Stimulated activated CD8-positive, alpha-beta memory T cell treated with anti-CD3 and anti-CD28 coated beads, Interleukin-7, amount 100 ng/mL, for 1 hour (primary cell): ENCODE measurements at places on chromosomes 3 and 15.

- no peak for DNase-seq
Measured at GRCh38 chr3:89058371-89058770, 49.0 kb upstream of the EPHA3 start.

GRCh38 chr15:70095408-70096214 is 2.1 kb downstream of the TLE3 start:
- no peak for DNase-seq

GRCh38 chr3:72238010-72238691 is 453.2 kb upstream of the PROK2 start:
- no peak for DNase-seq

GRCh38 chr3:145188079-145188770 is 972.8 kb downstream of the PLOD2 start:
- DNase-seq: no peak

GRCh38 chr3:167030082-167030725 is 349.9 kb downstream of the ZBBX start:
- no peak for DNase-seq

GRCh38 chr15:29874977-29875376 is 52.7 kb upstream of the TJP1 start:
- DNase-seq: no peak

- DNase-seq: no peak
Measured at GRCh38 chr3:59803268-59803667, 753.4 kb upstream of the CFAP20DC start.

DNA sequence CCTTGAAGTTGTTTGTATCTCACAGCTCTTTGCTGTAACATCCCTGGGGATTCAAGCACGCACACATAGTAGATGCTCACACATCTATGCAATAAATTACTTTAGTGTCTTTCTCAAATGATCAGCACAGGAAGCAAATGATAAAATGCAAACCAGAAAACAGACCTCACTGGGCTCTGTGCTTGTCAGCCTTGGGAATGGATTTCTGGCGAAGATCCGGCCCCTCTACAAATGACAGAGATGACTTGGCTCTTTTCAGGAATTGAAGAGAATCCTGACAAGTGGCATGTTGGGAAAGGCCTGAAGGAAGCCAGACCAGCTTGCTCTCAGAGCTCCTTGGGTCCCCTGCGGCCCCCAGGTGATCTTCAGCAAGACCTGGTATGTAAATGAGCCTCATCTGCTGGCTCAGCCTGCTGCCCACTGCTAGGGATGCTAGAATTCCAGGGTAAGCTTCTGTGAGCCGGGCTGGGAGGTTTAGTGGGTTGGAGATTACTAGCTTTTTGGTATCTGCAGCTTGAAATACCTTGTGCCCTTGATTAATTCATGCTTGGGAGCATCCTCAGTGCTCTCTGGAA is 54.1 kb downstream of the LPP start:
- no peak for DNase-seq

- DNase-seq: no peak
Measured at GRCh38 chr3:172604895-172605646, 81.8 kb upstream of the TNFSF10 start.

DNA sequence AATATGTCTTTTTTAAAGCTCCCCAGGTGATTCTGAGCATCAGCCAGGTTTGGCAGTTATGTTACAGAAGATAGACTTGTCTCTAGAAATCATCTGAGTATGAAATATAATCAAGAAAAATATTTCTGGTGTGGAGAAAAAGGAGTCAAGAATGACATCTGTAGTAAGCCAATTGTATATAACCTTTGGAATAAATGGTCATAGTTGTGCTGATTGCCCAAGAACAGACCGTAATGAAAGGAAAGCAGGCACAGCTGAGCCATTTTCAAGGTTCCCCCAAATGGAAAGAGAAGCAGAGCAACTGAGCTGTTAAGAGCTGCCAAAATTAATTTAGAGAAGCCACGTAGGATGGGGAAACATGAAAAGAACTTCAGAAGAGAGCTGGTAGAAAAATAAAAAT is 26.6 kb downstream of the GOLM2 start:
- no peak for DNase-seq

GRCh38 chr15:95874637-95875036 is 455.9 kb upstream of the NR2F2 start:
- no peak for DNase-seq

DNA sequence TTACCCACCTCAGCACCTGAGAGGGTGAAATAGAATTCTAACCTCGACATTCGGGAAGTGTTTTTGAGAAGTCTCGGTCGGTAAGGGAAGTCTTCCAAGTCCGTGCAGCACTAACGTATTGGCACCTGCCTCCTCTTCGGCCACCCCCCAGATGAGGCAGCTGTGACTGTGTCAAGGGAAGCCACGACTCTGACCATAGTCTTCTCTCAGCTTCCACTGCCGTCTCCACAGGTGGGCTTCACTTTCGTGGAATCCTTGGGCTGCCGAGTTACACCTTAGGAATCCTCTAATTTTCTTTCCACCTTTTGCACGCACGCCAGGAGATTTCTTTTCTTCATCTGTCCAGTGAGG is 775 bp downstream of the CCNDBP1 start:
- no peak for DNase-seq

GRCh38 chr15:39135989-39136388 is 444.9 kb upstream of the THBS1 start:
- no peak for DNase-seq

GRCh38 chr3:28117598-28117997 is 123.8 kb upstream of the CMC1 start:
- no peak for DNase-seq

- no peak for DNase-seq
Measured at GRCh38 chr15:42239528-42240182, 31.6 kb upstream of the VPS39 start.

DNA sequence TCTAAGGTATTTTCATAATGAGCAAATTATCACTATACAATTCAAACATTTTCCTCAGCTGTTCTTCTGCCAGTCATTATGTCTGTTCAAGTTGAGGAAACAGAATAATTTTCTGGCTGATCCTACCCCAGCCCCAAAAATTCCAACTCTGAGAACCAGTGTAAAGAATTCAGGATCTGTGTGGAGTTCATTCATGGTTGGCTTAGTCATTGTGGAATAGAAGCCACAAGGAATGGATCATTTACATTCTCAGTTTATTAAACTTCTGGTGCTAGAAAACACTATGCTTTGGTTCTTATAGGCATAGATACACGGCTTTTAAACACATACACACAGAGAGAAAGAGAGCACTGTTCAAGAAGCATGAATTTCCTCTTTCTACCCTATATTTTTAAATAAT is 134.6 kb downstream of the CMSS1 start:
- no peak for DNase-seq

DNA sequence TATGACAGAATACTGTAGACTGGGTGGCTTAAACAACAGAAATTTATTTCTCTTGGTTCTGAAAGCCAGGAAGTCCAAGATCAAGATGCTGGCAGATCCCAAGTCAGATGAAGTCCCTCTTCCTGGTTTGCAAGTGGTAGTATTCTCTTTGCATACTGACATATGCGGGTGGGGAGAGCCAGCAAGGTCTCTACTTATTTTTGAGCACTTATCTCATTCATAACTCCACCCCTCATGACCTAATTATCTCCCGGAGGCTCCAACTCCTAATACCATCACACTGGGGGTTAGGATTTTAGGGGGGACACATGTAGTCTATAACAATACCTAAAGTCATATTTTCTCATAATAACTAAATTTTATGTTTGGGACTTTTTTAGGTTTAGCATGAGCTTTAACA is 65.3 kb downstream of the BLM start:
- DNase-seq: no peak

DNA sequence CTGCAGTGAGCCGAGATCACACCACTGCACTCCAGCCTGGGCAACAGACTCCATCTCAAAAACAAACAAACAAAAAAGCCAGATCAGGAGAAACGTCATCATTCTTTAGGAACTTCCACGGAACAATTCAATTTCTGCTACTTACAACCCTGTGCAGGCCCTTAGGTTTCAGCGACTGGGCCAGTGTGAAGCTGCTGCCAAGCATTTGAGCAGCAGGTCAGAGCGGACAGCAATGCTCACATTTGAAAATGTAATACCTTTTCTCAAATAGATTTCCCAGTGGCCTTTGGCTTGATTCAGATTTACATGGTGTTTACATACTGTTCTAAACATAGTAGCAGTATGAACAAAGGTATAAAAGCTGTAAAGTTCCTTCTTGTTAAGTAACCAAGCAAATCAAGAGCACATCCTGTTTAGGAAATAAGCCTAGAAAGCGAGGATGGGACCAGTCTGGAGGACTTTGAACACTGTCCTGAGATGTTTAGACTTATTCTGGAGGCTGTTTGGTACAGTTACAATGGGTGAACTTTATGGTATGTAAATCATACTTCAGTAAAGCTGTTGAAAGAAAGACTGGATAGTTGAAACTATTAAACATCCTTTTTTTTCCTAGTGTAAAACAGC is 141.2 kb downstream of the HCN4 start:
- DNase-seq: no peak

DNA sequence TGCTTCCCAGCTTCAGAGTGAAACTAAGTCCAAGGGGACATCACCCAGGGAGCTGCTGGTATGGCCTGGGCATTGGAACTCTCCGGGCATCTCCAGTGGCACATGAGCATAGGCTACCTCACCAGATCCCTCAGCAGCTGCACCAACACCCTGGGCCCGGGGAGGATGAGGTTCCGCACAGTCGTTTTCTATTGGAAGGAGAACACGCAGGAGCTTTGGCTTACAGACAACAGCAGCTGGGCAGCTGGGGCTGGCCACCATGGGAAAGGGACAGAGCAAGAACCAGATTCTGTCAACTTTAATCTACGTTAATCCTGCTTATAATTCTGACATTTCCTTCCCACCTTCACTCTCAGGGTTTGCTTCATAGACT is 65.5 kb downstream of the MYO1E start:
- no peak for DNase-seq

GRCh38 chr3:15355086-15355485 is 22.7 kb upstream of the SH3BP5 start:
- DNase-seq: no peak

- no peak for DNase-seq
Measured at GRCh38 chr15:47332481-47332880, 384.8 kb upstream of the SEMA6D start.

DNA sequence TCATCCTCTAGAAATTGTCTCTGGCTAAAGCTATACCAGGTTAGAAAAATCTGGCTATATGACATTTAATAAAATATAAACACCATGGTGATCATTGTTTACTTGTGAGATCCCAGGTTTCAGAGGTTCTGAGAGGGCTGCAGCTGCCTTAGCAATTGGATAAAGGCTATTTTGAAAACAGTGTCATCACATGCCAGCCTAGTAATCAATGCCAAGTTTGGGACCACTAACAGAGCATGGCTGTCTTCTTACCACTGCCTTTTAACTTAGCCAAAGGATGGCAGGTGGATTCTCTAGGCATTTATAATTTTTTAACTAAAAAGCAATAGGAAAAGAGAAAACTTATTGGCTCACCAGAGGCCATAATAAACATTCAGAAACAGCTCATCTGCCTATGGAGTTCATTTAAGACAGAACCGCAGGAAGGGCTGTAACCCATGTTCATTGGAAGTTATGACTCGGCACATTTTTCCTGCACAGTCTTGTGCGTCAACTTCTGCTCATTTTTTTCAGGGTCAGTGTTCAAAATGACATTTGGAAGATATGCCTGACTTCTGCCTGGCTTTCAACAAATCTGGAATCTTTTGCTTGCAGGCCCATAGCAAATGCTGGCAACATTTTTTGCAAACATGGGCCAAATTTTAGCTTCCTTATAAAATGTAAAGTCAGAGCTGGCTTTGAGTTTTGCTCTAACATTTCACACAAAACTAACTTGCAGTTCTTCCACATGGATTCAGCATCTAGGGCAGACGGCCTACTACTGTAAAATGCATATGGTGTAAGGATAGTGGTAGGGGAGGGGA is 476.0 kb upstream of the TBL1XR1 start:
- DNase-seq: no peak

DNA sequence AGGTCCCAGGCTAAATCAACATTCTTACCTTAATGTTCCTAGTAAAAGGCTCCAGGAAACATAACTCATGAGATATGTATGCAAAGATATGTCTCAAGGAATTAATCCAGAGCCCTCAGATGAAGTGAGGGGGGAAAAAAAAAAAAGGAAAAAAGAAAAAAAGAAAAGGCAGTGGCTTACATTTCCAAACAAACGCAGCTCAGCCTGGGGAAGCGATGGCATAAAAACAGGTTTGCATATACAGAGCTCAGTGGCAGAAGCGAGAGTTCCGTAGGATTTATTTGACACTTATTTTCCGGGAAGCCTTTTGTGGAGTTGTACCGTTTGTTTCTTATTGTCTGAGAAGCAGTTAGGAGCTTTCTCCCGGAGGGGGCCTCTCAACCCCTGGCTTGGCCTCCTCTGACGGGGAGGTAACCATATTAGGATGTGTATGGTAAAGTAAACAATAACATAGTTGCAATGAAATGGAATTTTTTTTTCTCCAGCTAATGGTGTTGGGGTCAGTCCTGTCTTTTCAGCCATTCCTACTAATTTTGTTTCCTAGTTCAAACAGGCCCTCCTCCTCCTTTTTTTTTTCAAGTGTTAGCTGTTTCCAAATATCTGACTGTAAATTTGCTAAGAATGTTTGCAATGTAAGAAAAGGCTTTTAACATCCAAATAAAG is 338.6 kb downstream of the FOXP1 start:
- DNase-seq: no peak

- no peak for DNase-seq
Measured at GRCh38 chr3:177679568-177680471, 482.5 kb upstream of the TBL1XR1 start.

DNA sequence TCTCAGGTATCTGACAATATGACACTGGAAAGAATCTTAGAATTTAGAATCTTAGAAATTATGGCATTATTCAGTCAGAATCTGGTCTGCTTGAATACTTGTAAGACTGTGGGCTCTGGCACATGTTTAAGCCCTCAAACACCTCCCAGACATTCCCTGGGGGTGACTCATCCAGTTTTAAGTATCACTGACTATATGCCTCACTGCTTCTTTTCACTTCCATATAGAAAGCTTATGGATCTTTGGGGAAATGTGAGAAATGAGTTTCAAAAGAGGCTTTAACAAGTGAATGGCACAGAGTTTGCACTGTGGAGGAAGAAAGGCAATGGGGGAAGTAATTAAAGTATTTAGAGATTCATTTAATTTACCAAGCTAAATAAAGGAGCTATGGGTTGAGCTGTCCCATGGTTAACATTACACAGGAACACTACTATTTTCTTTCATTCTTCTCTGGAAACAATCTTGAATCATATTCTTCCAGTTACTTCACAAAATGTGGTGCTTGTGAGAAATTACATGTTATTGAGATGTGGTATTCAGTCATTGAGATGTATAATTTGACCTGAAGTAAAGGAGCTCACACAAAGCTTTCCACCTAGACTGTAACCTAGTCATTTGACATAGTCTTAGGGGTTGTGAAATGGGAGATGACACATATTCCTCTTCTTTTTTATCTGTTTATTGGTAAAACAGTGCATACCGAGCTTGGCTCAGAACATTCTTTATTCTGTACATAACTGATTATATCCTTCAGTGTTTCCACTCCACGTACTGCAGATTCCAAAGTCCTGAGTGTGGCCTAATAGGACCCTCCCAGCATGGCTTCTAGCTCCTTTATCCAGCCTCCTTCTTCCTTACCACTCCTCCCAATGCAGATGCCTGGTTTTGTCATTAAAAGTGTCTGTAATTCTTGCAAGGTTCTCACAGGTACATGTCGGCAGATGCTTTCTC is 544.6 kb upstream of the NECTIN3 start:
- no peak for DNase-seq

- DNase-seq: no peak
Measured at GRCh38 chr3:108698461-108698860, 58.7 kb downstream of the RETNLB start.

GRCh38 chr3:113695431-113695785 is 1.0 kb downstream of the USF3 start:
- DNase-seq: no peak
